ENCODE measurements at places on chromosomes 11 and 22. TPM values are rescaled to one million over a fixed set of nuclear protein-coding genes. Genes with fewer than 3 reads are reported as not detected.

DNA sequence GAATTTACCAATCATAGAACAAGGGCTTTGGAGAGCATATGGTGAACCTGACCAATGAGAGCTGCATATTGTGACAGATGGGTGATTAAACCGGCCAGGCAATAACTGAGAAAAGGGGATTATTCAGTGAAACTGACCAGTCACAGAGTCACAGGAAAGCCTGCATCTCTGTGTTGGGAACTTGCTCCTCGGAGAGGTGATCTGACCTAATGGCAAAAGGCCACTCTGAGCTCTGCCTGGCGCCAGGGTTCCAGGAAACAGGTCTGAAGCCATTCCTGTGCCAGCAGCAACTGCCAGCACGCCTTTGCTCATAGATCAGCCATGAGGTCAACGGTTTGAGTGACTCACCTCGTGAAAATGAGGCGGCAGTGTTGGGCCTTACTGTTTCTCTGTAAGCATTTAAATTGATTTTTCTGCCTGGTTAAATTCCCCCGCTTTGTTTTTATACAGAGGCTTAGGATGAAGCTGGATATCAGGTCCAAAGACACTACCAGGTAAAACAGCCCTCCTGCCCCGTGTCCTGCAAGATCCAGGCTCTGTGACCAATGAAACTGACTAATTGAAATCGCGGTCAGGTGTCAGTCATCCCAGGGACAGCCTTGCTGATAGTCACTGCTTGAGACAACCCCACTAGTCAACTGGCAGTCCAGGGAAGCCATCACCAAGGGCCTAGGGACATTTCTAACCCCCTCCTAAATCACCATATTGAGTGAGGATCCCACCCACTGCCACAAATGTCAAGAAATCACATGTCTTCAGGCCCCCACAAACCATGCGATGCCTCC, 35.8 kb upstream of the MYOD1 start:
- H3K27me3 ChIP-seq = no peaks in the 10 kb centered on the region
- H3K4me3 ChIP-seq = no peak overlapping the region

- H3K27ac ChIP-seq = no peak overlapping the region
- no peaks in the 10 kb centered on the region for H3K27me3 ChIP-seq
- no peaks in the 10 kb centered on the region for H3K36me3 ChIP-seq
- DNase-seq = no peak
Measured at GRCh38 chr22:20650294-20651207, 123.4 kb upstream of the SERPIND1 start.

- no peak overlapping the region for H3K4me3 ChIP-seq
- peaks cover 25% of the 10 kb centered on the region for H3K36me3 ChIP-seq
- no peak overlapping the region for H3K27ac ChIP-seq
- no peaks in the 10 kb centered on the region for H3K4me1 ChIP-seq
- no peak for DNase-seq
Measured at GRCh38 chr11:18299721-18300120, 22.2 kb downstream of the HPS5 start.

- no peaks in the 10 kb centered on the region for H3K4me1 ChIP-seq
- no peak for DNase-seq
- H3K27ac ChIP-seq = no peak overlapping the region
- no peaks in the 10 kb centered on the region for H3K27me3 ChIP-seq
- H3K4me3 ChIP-seq = no peak overlapping the region
- H3K36me3 ChIP-seq = no peaks in the 10 kb centered on the region
Measured at GRCh38 chr11:109192864-109193263, 229.1 kb upstream of the C11orf87 start.

The RAC2 gene
- total RNA-seq = 4.3 TPM

The PKDREJ gene
- 0.33 TPM for total RNA-seq

GRCh38 chr22:33465554-33465953, 407.4 kb upstream of the SYN3 start:
- no peaks in the 10 kb centered on the region for H3K36me3 ChIP-seq
- no peaks in the 10 kb centered on the region for H3K27me3 ChIP-seq
- no peak for DNase-seq
- no peak overlapping the region for H3K27ac ChIP-seq
- no peaks in the 10 kb centered on the region for H3K4me1 ChIP-seq

GRCh38 chr11:90840071-90840470, 617.2 kb upstream of the CHORDC1 start:
- DNase-seq = no peak
- no peaks in the 10 kb centered on the region for H3K27me3 ChIP-seq
- no peaks in the 10 kb centered on the region for H3K36me3 ChIP-seq
- H3K27ac ChIP-seq = no peak overlapping the region
- H3K4me1 ChIP-seq = no peaks in the 10 kb centered on the region

Data from body of pancreas (tissue), 4 donors.